ENCODE measurements at places on chromosomes 4 and X.

GRCh38 chrX:130139474-130140201 lies 26.0 kb downstream of the AIFM1 start:
- no peak for DNase-seq

- DNase-seq, result no peak
These were observed 85.9 kb downstream of the REPS2 start for GRCh38 chrX:17032351-17032750.

GRCh38 chrX:133645256-133645655 lies 230.0 kb upstream of the GPC4 start:
- no peak for DNase-seq

DNA sequence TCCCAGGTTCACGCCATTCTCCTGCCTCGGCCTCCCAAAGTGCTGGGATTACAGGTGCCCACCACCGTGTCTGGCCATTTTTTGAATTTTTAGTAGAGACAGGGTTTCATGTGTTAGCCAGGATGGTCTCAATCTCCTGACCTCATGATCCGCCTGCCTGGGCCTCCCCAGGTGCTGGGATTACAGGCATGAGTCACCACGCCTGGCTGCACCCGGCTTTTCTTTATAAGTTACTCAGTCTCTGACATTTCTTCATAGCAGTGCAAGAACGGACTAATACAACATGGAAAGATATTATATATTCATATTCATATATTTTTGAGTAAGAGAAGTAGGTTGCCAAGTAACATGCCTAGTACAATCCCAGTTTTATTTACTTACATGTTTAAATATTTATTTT lies 22.9 kb downstream of the SHROOM3 start:
- DNase-seq, result no peak

DNA sequence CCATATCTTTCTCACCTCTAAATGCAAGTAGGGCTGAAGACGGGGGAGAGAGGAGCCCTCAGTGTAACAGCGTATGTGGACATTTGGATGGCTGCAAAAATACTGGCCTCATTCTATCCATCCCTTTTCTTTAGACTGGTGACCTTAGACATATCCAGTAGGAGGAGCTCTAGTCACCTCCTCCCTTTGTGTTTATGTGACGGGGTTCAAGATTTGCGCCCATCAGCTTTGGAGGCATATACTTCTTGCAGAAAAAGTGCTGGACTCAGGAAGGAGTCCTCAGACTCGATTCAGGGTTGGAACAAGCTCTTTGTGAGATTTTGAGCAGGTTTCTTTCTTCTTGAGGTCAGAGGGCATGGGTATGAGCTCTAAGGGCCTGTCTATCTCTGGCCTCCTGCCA lies 86.2 kb downstream of the MAMLD1 start:
- no peak for DNase-seq

DNA sequence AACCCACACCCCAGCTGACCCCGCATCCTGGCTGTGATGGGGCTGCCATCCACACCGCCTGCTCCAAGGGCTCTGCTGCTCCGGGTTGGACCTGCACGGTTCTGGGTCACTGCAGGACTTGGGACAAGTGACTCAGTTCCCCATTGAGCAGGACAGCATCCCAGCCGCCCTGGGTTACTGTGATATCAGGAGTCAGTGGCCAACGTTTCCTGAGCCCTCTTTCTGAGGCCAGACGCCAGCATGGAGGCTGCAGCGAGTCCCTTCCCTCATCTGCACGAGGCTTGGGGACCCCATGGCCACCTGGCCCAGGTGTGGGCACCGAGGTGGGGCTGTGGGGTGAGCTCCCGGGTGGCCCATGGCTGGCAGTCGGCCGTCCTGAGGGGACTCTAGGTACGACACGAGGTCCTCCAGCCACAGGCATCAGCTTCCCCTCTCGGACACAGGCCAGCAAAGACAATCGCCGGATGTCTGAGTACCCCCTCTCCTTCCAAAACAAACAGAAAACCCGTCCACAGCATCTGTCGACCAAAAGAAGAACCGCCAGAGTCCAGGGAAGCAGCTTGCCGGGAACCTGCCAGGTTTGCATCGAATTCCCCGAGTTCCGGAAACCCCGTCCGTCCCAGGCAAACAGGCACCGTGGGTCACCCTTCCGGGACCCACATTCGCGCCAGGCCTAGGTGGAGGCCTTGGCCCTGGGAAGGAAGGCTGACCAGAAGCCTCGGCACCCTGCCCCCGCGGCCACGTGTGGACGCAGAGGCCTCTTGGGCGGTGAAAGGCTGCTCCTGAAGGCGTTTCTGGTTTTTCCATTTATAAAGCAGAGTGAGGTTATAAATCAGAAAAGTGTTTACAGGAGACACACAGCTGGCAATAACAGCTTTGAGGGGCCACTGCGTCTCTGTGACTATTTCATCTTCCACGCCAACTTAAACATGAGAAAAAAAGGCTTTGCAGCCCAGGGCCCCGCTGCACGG lies 136.0 kb downstream of the FAM53A start:
- no peak for DNase-seq

DNA sequence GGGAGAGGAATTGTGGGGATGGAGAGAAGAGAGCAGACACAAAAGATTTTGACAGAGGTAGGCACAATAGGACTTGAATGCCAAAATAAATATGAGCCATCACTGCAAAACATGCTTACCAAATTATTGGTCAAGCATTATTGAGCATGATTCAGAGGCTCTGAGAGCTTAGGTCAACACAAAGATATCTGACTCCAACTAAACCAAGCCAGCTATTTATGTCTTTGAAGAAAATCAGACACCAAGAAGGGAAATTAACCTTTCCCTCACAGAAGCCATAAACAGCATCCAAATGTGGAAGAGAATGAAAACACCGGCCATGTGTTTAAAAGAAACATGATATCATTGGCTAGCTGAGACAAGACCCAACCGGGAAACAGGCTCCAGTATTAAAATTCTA lies 323.2 kb downstream of the RAB28 start:
- DNase-seq, result no peak

GRCh38 chrX:1002611-1003010 lies 209.8 kb downstream of the CRLF2 start:
- DNase-seq, result no peak

GRCh38 chrX:13142891-13143290 lies 98.5 kb upstream of the FAM9C start:
- DNase-seq, result no peak

- DNase-seq, result no peak
These were observed 27.5 kb downstream of the SETD7 start for GRCh38 chr4:139528377-139529005.

GRCh38 chr4:111066887-111067286 lies 444.0 kb upstream of the PITX2 start:
- no peak for DNase-seq

DNA sequence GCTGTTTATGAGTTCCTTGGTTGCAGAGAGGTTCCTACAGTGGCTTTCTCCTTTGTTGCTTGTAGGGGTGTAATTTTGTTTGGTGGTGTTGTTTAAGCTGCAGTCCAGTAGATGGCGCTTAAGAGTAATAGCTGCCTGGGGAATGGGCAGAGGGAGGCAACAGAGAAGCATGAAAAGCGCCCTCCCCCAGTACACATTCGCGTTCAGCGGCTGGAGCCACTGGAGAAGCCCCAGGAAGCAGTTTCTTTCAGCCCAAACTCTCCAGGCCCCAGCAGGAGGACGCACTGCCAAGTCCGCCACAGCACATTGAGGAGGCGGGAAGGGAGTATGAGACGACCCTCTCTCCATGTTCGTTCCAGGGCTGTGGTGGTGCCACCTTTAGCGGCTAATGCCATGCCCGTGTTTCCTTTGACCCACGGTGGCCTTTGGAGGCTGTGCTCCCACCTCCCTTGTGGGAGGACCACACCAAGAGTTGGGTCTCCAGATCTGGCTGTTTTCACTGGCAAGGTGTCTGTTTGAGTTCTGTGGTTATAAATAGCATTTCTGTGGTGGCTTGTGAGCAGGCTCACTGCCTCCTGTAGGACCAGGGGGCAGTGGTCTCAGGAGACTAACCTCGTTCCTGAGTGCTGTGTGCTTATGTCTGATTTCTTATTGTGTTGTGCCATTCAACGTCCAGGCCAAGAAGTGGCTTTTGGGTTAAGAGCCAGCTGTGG lies 252.3 kb downstream of the ARHGAP10 start:
- DNase-seq, result no peak

DNA sequence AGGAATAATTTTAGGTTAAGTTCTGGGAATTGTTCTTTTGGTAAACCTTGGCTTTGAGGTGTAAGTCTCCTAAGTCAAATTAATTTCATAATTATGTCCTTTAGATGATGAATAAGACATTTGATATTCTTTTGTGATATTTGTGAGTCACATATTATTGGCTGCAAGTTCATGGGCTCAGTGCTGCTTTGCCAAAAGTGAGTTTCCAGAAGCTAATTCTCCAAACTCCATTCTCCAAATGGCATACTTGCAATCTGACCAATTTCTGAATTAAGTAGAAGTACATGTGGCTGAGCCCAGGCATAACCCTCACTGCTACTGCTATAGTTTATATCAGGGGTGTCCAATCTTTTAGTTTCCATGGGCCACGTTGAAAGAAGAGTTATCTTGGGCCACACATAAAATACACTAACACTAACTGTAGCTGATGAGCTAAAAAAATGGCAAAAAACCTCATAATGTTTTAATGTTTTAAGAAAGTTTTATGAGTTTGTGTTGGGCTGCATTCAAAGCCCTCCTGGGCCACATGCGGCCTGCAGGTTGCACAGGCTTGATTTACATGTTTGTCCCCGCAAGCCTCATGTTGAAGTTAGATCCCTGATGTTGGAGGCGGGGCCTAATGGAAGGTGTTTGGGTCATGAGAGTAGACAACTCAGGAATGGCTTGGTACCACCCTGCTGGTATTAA lies 196.1 kb downstream of the ZNF330 start:
- no peak for DNase-seq

- no peak for DNase-seq
These were observed 2.2 kb downstream of the CLNK start for GRCh38 chr4:10682397-10682796.

- no peak for DNase-seq
These were observed 1273.0 kb downstream of the RAPGEF2 start for GRCh38 chr4:160375772-160376452.

DNA sequence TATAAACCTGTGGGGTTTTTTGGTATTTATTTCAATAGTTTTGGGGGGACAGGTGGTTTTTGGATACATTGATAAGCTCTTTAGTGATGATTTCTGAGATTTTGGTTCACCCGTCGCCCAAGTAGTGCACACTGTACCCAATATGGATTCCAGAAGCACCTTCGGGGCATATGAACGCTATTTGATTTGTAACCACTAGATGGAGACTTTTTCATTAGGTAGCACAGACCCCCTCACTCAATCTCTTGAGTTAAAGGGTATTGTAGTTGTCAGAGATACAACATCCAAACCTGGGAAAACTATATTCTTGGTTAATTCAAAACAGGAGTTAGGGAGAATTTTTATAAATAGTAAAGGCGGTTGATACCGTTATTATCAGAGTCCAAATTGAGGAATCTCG lies 79.8 kb downstream of the SPANXN3 start:
- DNase-seq, result no peak

- no peak for DNase-seq
These were observed 32.5 kb downstream of the LANCL3 start for GRCh38 chrX:37603938-37604409.

GRCh38 chrX:122047261-122047660 lies 999.9 kb downstream of the GLUD2 start:
- no peak for DNase-seq

DNA sequence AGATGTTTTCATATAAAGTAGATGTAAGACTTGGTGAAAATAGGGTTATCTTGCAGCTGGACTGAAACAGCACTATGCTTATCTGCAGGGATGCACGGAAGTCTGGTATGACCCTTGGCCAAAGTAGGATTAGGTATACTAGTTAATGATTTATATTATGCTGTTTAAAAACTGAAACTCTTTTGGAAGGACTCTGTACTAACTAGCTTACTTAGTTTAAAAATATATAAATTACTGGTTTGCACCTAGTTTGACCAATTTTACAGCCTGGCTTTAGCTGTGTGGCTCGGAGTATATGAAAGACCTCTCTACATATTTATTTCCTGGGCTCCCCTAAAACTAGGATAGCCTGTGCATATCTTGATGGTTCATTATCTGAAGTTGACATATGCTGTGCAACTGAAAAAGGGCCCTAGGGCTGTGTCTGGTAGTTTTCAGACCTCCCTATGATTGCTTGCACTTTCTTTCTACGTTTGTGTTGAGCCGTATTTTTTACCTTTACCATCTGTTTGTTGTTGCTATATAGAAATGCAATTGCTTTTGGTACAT lies 89.2 kb downstream of the TMEM144 start:
- DNase-seq, result no peak

- DNase-seq, result no peak
These were observed 221.4 kb downstream of the TACR3 start for GRCh38 chr4:103498161-103499070.

- DNase-seq, result no peak
These were observed 433.0 kb downstream of the PCDH10 start for GRCh38 chr4:133581996-133582619.

GRCh38 chr4:41751449-41752061 lies 3.0 kb upstream of the PHOX2B start:
- no peak for DNase-seq

DNA sequence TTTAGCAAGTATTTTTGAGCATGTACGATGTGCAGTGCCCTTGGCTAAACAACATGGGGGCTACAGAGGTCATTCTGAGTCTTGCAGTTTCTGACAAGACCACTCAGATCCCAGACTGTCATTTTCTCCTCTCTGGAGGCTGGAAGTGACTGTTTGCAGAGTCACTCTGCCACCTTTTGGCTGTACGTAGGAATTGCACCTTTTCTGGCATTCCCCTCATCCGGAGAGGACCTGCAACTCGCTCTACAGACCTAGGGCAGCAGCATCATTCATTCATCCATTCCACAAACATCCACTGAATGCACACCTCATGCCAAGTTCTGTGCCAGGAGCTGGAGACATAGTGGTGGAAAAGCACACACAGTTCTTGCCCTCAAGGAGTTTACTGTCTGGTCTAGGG lies 160.4 kb upstream of the GPR101 start:
- DNase-seq, result no peak

GRCh38 chrX:48045410-48046311 lies 25.8 kb downstream of the ZNF630 start:
- DNase-seq, result no peak

GRCh38 chr4:88722828-88723227 lies 25.2 kb upstream of the NAP1L5 start:
- no peak for DNase-seq

Data from stimulated activated CD8-positive, alpha-beta memory T cell treated with anti-CD3 and anti-CD28 coated beads, Interleukin-7, amount 100 ng/mL, for 4 hours (primary cell).